AML-193 (cell line): ENCODE measurements at places on chromosomes 3 and 15.

- no peak for DNase-seq
These were observed 153.1 kb downstream of the PEAK1 start for GRCh38 chr15:77266708-77267386.

DNA sequence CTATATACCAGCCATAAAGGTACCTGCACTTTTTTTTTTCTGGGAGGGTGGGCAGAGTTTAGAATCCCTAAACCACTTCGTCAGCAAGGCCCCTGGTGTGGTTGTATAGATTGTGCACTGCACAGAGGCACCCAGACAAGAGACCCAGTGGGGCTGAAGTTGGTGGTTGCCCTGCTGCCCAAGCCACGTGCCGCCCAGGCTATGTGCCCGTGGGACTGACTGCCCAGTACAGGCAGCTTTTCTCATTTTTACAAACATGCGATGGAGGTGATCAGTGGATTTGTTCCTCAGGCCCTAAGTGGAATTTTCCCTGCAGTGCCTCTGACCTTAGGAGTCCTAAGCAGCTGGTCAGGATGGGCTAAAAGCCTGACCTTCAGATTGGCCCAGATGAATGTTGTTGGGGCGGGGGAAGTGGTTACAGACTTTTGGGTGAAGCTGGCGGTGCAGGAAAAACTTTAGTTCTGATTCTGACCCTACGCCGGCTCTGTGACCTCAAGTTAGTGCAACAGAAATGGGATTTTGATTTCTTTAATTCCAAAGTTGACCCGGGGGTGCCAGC is 34.9 kb upstream of the LIMD1 start:
- no peak for DNase-seq

- no peak for DNase-seq
These were observed 31.5 kb downstream of the SRGAP3 start for GRCh38 chr3:9217784-9218513.

- no peak for DNase-seq
These were observed at the start of gene LXN for GRCh38 chr3:158672215-158673176. TSS of gene LXN (minus strand) at chr3:158672648. CDS start at chr3:158672478, 170 bp downstream.

DNA sequence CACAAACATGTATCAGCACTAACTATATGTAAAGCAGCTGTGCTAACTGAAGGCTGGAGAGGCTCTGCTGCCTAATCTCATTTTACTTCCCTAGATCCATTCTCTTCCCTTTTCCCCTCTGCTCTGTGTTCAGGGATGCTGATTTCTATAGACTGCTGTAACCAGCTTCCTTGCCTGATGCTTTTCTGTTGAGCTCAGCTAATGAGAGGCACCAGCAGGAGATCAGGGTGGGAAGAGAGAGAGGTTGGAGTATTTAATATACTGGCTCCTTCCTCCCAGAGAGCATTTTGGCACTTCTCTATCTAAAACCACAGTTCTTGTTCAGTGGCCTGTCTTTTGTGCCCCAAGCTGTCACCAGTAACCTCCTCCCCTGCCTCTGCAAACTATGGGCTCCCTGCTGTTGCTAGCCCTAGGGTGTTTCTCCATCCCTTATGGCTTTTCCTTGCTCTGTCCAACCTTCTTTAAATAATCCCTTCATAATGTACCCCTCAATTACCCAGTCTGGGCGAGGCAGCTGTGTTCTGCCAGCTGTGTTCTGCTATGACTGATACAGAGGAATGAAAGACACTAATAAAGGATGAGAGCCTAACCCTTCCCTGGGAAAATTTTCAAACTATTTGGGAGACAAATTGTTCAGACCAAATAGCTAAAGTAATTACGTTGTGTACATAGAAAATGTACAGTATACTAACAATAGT is 69.5 kb downstream of the CADPS start:
- DNase-seq = no peak

- no peak for DNase-seq
These were observed 77.4 kb upstream of the SELENOK start for GRCh38 chr3:53969086-53969485.

GRCh38 chr15:62816342-62817069 is 226.0 kb upstream of the TPM1 start:
- DNase-seq = no peak

DNA sequence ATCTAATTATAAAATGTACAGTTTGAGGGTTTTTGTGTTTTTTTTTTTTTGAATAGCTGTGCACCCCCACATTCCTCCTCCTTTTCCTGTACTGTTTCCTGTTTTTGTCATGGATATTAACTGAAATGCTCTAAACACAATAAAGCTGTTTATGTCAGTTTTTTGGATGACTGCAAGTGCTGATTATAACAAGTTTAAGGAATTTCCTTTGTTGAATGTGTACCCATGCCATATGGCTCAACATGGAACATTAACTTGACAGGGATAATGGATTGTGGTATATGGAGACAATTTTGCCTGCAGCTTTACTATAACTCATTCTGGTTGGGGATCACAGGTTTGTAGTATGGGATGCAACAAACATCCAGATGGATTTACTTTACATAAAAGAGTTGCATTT is 216.4 kb downstream of the TCF12 start:
- no peak for DNase-seq

GRCh38 chr15:68415061-68415460 is 16.9 kb downstream of the ITGA11 start:
- DNase-seq = no peak

GRCh38 chr3:11522953-11523571 is 120.7 kb downstream of the VGLL4 start:
- DNase-seq = no peak

GRCh38 chr15:80727596-80727995 is 32.5 kb downstream of the ABHD17C start:
- no peak for DNase-seq

- DNase-seq = no peak
These were observed 32.9 kb upstream of the LYZL4 start for GRCh38 chr3:42443292-42443691.

GRCh38 chr15:72358650-72359171 is 17.1 kb downstream of the HEXA start:
- DNase-seq = no peak

GRCh38 chr3:129526121-129526900 is 2.1 kb upstream of the RHO start:
- peak; percentile 99 for DNase-seq

GRCh38 chr3:120823156-120823555 is 80.6 kb downstream of the GTF2E1 start:
- no peak for DNase-seq

- DNase-seq = peak; percentile 89
These were observed 21.0 kb downstream of the ZDHHC3 start for GRCh38 chr3:44954962-44955361.

GRCh38 chr3:61222467-61222866 is 28.8 kb downstream of the FHIT start:
- DNase-seq = no peak

- no peak for DNase-seq
These were observed 70.6 kb downstream of the USF3 start for GRCh38 chr3:113625834-113626233.

GRCh38 chr3:154210986-154211385 is 89.8 kb downstream of the ARHGEF26 start:
- no peak for DNase-seq

DNA sequence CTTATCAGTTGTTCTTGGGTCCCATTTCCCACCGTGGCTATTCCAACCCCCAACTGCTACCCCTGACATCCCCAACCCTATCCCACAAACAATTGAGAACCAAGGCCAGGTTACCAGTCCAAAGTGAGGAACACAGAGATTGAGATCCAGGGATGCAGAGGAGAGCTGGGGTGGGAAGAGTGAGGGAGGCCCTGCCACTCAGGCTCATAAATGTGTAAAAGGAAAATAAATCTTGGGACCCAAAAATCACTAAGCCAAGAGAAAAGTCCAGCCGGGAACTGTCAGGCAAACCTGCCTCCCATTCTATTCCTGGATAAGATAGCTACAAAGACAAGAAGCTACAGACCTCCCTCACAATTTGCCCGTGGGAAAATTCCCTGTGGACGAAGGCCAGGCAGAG is 101.1 kb upstream of the DLG1 start:
- no peak for DNase-seq

- peak; percentile 34 for DNase-seq
These were observed 57.7 kb downstream of the PRTG start for GRCh38 chr15:55685286-55685685.

DNA sequence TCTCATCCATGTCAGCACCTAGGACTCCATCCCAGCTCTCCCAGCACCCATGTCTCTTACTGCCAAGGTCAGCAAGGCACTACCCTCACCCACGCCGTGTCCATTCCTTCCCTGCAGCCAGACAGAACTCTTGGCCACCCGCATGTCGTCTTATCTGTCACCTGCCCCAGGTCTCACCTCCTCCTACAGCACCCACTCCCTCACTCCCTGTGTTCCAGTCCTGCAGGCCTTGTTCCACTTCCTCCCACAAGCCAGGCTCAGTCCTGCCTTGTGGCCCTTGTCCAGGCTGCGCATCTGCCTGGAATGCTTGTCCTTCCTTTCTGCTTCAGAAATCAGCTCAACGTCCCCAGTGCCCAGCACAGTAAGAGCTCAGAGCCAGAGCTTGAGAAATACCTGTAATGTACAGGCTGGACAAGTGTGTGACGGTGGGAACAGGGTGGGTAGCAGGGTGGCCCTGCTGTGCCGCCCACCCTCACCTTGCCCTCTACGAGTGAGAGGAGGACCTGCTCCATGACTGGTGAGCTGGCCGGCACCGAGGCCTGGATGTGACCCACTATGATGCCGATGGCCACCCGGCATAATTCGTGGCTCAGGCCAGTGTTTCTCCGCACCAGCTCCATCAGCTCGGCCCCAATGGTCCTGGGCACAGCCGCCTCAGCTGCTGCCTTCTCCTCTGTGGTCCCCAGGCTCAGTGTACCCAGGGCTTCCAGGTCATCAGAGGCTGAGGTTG is 4.7 kb downstream of the NCKIPSD start:
- no peak for DNase-seq

DNA sequence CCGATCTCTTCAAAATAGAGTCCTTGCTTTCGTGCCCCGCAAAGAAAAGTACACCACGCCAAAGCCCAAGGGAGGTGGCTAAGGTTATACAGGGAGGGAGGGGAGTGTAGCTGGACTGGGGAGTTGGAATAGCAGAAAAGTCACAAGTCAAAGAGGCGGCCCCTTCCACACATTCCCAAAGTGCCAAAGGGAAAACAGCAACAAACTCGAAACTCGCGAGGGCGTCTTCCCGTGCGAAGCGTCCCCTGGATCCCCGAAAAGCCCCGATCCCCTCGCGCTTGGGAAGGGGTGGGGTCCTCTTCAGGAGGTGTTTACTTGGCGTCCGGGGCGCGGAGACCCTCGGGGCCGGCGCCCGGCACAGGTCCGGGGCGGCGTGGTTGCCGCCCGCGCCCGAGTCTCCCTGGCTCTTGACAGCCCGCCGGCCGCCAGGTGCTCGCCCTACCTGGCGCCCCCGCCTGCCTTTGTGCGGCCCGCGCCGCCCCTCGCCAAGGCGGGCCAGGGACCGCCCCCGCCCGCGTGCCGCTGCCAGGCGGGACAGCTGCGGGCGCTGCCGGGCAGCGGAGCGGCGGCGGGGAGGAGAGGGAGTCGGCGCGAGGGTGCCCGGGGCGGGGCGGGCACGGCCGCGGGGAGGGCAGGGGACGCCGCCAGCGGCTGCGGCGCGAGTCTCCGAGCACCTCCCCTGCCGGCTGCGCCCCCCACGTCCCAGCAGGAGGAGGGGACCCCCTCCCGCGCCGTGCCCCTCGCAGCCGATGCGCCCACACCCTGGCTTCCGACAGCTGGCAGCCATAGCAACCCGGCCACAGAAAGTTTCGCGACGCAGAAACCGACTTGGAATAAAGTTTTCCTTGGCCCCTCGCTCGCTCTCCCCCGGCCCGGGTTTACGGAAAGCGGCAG is 966 bp downstream of the MYO1E start:
- DNase-seq = no peak

GRCh38 chr3:52341123-52341522 is 25.0 kb downstream of the DNAH1 start:
- DNase-seq = peak; percentile 35

GRCh38 chr3:106688464-106688863 is 688.8 kb upstream of the CCDC54 start:
- DNase-seq = no peak
